Thymus (tissue), 14 donors: ENCODE measurements at places on chromosomes 12 and 14.
A peak's percentile ranks its signal among the peaks of the same experiment; 100 is the strongest.

GRCh38 chr12:28610401-28611114 lies 420.3 kb downstream of the CCDC91 start:
- no peak for DNase-seq

GRCh38 chr14:72986857-72987256 lies 40.0 kb downstream of the ZFYVE1 start:
- DNase-seq, result no peak

- DNase-seq, result no peak
Observed at GRCh38 chr14:101492716-101493115, 68.6 kb upstream of the DIO3 start.

GRCh38 chr14:100081997-100082625 lies 16.9 kb downstream of the EVL start:
- no peak for DNase-seq

DNA sequence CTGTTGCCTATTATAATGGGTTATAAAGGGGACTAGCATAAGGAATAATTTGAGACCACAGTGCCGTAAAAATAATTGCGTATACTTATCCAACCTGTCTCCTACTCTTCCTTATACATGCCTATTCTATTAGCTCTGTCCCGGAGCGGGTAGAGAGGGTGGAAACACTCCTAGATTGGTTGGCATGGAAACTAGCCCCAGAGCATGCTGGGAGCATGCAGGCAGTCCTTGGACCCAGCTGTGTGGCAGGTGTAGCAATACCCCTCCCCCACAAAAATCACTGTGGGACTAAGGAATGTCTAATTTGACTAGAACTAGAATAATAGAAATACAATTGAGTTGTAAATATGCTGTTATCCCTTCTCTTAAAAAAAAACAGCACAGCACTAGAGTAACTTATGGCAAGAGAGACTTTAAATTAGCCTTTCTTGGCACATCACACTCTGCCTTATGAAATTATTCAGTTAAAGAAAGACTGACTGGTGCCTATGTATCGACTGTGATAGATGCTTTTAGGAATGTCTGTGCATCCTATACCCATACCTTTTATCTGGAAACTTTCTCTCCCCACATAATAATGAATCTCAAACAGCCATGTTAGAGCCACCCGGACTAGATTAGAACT lies 244.0 kb upstream of the DAAM1 start:
- DNase-seq, result no peak

GRCh38 chr12:112711026-112711425 lies 80.5 kb upstream of the RPH3A start:
- DNase-seq, result no peak

DNA sequence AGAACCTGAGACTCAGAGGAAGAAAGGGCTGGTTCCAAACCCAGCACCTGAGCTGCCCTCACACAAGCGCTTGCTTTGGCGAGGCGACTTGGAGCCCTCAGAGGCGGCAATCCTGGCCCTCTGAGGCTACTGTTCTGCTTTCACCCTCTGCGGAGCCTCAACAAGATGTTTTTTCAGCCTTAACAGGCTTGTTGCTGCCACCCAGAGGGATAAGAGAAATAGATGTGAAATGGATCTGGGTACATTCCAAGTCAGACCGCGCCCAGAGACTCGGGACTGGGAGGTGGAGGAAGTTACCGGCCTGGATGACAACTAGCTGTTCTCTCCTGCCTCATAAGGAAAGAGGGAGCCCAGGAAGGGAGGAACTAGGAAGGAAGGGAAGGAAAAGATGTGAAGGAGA lies 89.6 kb downstream of the TTC7B start:
- DNase-seq, result no peak

DNA sequence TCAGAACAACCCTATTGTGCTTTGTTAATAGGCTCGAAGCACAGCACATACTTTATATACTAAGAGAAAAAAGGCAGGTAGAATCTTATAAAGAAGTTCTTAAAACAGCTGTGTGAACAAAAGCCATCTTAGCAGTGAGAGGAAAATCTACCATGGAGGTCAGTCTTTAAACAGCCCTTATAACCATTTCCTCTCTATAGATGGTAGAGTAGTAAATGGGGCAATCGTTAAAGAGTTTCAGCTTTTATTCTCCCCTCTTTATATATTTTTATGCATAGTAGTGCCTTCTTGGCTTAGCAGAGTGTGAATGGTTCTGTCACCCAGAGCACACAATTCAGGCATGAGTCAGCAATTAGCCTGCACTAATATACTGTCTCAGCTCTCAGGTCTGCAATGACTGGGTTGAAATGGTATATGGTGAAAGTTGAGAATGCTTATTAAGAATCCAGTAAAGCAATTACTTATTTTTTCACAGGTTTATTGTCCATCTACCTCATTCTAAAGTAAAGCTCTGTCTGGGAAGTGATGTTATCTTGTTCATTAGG lies 305.0 kb downstream of the NELL2 start:
- DNase-seq, result no peak

DNA sequence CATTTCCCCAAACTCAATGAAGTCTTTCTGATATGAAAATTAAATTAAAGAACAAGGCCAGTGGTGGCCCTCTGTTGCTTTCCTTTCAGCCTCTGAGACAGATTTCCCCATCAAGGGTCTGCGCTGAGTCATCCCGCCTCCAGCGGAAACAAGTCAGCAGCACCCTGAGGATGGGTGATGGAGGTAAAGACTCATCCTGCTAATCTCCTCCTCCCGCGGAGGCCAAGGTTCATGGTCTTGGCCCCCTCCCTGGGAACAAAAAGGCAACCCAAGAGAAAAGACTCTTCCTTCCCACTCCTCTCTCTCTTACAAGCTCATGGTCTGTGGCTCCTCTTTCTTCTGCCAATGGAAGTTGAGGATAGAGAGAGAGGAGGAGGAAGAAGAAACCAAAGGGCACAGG lies 9.0 kb upstream of the NUMB start:
- no peak for DNase-seq

DNA sequence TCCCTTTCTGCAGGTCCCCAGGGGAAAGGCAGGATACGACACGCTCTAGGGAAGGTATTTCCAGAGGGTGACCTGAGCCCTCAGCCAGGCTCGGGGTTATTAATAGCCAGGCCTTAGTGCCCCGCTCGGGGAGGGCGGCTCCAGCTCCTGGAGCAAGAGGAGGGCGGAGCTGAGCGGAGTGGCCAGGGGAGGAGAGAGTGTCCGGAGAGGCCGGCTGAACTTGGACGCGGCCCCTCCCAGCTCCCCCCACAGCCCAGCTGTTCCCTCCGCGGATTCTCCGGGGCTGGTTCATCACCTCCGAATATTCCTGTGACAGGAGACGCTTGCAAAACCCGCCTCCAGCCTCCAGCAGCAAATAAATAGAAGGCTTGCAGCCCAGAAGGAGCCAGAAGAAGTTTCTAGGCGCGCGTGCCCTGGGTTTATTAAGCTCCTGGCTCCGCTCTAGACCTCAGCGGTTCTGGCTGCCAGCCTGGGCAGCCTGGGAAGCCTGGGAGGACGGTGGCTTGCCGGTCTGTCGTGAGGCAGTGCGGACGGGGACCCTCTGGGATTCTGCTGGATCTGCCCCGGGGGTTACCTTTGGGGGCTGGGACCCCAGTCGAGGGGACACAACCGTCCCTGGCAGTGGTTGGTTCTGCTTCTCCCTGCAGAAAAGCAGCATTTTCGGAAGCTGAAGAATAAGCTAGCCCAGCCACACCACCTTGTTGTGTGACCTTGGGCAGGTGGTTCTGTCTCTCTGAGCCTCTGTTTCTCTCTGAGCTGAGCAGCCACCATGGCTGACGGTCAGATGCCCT lies at the start of gene HSPB8:
Gene HSPB8 (plus strand): TSS at position 388 of the 791 bp plus-strand sequence. CDS start 382 bp downstream, at position 770.
- DNase-seq, result no peak

GRCh38 chr14:71322655-71323250 lies 415.5 kb downstream of the PCNX1 start:
- peak; percentile 33 for DNase-seq

- DNase-seq, result no peak
Observed at GRCh38 chr12:43273467-43273866, 278.5 kb downstream of the ADAMTS20 start.

- no peak for DNase-seq
Observed at GRCh38 chr14:35050652-35051051, 4.6 kb downstream of the FAM177A1 start.

- DNase-seq, result no peak
Observed at GRCh38 chr12:116561181-116561821, 2.1 kb downstream of the MAP1LC3B2 start.

DNA sequence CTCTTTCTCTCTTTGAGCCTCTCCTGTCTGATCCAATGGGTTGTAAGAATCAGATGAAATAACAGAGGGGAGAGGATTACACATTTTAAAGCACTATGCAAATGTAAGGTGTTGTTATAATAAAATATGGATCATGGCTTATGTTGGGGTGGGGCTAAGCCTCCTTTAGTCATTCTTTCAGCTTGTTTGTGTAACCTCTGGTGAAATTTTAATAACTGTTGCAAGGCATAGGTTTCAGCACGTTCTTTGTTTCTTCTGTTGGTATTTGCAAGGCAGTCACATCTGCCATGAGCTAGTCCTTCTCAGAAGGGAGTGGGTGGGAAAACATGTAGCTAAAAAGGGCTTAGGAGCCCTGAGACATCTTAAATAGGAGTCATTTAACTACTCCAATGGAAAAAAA lies 74.8 kb upstream of the FRMD6 start:
- DNase-seq, result no peak

DNA sequence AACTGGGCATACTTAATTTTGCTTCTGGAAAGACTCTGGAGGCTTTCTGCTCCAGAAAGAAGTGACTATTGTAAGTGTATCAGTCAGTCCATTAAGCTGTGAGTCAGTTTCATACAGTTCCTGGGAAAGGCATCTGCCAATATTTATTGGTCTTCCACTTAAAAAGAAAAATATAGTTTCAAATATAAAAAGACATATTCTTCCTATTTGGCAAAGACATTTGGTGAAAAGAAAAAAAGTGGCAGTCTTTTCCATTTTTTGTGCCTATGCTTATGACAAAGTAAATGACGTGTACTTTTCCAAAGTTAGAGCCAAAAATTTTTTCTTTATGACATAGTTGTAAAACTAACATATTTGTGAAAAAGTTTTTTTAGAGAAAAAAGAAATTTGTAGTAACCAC lies 12.3 kb downstream of the TMEM30B start:
- no peak for DNase-seq

DNA sequence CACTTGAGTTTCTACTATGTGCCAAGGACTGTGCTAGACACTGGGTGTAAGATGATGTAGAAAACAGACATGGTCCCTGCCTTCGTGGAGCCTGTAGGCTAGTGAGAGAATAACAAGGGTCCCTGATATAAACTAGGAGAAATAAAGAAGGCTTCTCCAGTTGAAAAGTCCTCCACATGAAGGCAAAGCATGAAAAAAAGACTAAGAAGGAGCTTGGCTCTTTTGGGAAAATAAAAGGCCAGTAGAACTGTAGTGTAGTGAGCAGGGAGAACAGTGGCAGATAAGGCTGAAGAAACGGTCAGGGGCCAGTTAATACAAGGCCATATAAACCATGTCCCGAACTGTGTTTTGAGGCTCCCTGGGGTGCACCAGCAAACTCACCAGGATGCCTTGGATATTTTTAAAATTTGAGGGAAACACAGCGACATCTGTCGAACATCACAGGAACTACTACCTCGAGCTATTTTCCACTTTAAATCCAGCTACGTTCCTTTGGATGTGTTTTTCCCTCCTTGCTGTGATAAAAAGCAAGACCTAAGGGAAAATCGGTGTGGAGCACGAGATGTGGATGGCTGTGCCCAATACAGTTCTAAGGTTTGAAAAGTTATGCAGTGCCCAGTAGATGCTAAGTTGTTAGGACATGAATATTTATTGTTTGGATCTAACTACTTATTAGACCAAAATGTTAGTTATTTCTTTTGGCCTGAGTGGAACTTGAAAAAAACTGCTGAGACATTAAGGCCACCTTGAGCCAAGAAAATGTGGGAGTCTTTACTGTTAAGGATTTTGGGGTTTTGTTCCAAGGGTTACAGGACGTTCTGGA lies 8.5 kb upstream of the CFL2 start:
- no peak for DNase-seq

DNA sequence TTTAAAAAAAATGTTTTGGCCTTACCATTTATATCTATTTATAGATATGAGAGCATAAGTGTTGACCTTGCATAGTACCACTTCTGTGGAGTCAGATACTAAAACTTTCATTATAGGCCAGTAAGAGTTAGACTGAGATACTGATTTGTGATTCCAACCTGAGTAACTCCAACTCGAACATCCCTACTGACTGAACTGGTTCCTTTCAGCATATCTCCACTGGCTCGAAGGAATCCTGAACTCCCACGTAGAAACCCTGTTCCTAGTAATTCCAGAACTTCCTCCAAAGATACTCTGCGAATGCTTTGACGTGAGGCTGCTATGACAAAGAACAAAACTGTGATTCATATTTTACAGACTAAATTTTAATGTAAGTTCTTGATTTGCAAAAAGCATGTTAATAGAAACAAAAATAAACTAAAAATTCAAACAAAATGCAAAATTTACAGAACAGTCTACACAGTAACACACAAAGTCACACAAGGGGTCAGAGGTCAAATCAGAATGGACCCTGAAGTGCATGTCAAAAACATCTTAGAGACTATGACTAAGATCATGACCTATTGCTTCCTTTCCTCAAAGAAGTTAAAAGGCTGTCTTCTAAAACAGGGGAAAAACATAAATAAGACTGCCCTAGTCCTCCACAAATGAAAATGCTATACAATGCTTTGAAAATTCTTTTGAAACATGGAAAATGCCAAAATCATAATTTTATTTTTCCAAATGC lies 31.5 kb downstream of the HEATR5A start:
- DNase-seq, result no peak

- no peak for DNase-seq
Observed at GRCh38 chr14:42299692-42300091, 693.0 kb downstream of the LRFN5 start.

DNA sequence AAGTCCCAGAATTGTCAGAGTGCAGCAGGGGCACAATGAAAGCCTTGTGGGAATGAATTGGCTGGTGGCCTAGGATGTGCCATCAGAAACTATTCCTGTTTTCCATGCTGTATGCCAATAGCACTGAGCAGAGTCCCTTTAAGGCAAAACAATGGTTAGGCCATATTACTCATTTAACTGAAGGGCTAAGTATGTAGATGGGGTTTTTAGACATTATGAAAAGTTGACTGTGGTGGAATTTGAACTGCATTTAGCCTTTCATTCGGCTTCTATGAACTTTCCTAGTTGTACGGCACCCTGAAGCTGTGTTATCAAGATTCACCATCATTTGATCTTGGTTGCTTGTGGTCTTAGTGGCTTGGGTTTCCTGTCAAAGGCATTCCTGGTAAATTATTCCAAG lies 24.8 kb downstream of the IL26 start:
- no peak for DNase-seq

DNA sequence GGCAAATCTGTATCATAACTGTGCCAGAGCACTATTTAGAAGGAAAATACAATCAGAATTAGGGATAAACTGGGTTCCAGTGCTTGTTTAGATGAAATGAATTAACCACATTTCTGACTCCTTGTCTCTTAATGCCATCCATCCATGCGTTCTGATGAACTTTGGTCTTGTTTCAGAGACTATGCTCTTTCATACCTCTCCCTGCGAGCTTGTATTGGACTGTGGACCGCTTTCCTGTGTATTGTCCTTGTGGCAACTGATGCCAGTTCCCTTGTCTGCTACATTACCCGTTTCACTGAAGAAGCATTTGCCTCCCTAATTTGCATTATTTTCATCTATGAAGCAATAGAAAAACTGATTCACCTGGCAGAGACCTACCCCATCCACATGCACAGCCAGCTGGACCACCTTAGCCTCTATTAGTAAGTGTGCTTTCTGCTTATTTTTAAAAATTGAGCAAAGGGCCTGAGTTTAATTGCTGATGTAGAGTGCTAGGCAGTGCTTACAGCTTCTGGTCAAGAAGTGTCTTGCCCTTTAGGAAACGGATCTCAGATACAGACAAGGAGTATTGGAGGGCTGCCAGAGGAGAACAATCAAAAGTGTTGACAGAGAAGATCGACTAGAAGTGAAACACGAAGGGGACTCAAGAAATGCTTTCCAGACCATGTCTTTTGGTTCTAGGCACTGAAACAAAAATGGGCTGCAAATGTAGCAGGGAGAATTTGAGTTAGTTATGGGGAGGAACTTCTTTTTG lies 46.7 kb downstream of the SLC4A8 start:
- no peak for DNase-seq
